CD4-positive, alpha-beta T cell treated with Interleukin-17A for 4 hours (primary cell): ENCODE measurements at places on chromosomes 16 and 17.

- DNase-seq, result no peak
Measured at GRCh38 chr16:66692341-66692740, 4.2 kb downstream of the CMTM4 start.

GRCh38 chr16:58000706-58001676 lies at the start of gene USB1:
Gene USB1 (plus strand): TSS chr16:58001407. CDS start chr16:58001484, 77 bp downstream.
- DNase-seq, result peak; percentile 87

GRCh38 chr16:71565812-71566700 lies 10.8 kb downstream of the TAT start:
- no peak for DNase-seq

DNA sequence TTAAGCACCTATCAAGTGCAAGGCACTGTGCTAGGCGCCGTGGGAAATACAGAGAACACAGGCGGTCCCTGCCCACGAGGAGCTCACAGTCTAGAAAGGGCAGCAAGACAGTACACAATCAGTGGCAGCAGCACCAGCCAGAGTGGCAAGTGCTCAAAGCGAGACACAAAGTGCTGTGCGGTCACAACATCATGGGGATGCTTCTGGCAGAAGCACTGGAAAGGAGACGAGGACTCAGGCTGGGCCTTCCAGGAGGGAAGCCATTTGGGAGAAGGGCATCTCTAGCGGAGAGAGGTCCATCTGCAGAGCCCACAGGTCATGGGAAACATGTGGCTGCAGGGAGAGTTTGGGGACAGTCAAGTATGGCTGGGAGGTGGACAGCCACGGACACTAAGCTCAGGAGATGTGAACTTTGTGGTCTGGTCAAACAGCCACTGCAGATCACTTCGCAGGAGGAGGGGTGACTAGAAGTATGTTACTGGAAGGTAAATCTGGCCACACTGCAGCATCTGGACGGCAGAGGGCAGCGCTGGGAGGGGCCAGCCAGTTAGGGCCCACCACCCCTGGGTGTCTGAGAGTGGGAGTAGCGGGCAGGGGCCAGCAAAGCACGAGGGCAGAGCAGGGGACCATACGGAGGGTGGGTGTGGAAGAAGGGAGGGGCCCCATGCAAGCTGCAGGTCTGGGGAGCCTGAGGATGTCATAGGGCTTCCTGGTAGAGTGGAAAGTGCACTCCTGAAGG lies 71.1 kb downstream of the N4BP1 start:
- DNase-seq, result peak; percentile 48

DNA sequence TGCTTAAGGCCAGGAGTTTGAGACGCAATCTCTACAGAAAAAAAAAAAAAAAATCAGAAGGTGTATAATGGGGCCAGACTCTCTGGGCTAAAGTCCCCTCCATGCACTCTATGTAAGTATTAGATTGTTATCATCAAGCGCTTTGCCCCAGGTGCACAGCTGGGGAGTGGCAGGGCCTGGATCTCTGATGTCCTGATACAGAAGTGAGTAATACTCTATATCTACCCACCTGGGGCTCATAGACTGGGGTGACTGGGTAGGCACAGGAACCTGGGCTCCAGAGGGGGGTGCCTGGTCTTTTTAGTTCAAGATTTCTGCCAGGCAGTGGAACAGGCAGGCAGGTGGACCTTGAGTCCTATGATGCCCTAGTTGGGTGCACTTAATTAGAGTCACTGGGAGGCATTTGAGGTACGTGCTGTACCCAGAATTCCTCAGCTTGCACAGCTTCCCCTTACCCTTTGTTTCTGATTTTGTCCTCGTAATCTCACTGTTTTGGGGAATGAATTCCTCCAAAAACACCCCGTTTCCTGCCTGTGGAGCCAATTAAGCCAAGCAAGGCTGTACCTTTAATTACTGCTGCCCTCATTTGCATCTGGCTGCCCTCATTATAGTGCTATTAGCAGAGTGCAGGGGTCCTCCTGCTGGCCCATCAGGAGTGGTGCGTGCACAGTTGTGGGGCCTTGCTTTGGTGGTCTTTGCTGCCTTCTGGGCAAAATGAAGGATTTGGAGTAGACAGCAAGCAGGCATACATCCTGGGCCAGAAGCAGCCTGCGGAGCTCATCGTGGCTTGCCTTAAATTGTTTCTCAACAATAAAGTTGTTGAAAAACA lies 239.0 kb downstream of the SNX29 start:
- DNase-seq, result no peak

- DNase-seq, result no peak
Measured at GRCh38 chr16:22627043-22627442, 116.4 kb downstream of the NPIPB5 start.

DNA sequence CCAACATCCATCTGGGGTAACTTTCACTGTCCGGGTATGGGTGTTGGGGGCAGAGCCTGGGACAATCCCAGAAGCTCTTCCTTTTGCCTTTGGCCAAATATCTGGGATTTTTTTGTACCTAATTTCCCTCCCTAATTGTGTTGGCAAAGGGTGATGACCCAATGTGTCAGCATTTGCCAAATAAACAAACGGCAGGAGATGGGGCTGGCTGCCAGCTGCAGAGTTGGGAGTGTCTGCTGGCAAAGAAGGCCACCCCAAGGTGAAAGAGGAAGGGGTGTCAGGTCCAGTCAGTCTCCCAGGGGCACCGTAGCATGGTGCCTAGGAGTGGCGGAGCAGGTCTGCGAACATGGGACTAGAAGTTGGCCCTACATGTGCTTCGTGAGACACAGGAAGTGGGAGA lies 73.0 kb downstream of the SLC6A2 start:
- no peak for DNase-seq

GRCh38 chr16:77191259-77191969 lies 424 bp downstream of the MON1B start:
- peak; percentile 43 for DNase-seq

DNA sequence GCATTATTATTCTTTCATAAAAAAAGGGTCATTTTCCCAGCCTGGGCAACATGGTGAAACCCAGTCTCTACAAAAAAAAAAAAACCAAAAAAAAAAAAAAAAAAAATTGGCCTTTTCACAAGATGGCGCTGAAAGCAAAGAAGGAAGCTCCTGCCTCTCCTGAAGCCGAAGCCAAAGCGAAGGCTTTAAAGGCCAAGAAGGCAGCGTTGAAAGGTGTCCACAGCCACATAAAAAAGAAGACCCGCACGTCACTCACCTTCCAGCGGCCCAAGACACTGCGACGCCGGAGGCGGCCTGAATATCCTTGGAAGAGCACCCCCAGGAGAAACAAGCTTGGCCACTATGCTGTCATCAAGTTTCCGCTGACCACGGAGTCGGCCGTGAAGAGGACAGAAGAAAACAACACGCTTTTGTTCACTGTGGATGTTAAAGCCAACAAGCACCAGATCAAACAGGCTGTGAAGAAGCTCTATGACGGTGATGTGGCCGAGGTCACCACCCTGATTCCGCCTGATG lies 4.9 kb upstream of the PGAP6 start:
- no peak for DNase-seq

- DNase-seq, result peak; percentile 19
Measured at GRCh38 chr17:59914274-59914854, 21.4 kb downstream of the RPS6KB1 start.

DNA sequence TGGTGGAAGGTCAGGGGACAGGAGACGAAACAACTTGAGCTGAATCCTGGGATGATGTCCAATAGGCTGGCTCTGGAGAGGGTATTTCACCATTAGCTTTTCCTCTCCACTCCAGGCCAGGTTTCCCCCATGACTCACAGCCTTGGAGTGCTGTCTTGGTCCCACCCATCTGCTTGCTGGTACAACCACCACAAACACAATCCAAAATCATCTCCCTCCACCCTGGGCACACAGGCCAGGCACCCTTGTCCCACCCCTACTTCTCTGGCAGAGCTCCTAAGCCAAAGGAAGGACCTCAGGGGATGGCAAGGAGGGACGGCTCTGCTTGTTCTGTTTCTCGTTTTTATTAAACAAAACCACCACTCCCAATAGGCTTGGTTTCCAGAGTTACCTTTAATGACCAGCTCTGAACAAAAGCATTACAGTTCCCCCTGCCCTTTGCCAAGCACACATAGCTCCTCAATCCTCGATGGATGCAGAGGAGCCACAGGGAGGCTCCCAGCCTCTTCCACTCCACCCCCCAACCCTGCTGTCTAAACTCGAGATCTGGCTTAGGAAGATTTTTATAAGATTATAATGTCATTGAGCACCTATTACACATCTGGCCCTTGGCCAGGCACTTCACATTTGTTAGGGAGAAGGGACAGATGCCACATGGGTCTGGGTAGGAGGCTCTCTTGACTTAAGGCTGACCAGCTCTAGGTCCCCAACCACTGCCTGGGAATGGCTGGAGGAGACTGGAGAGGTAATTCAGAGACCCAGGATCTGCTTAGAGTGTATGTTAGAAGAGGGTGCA lies 13.3 kb downstream of the CAVIN1 start:
- DNase-seq, result no peak
